ENCODE measurements at places on chromosomes 16 and 17. TPM values are rescaled to one million over a fixed set of nuclear protein-coding genes. Genes with fewer than 3 reads are reported as not detected.

DNA sequence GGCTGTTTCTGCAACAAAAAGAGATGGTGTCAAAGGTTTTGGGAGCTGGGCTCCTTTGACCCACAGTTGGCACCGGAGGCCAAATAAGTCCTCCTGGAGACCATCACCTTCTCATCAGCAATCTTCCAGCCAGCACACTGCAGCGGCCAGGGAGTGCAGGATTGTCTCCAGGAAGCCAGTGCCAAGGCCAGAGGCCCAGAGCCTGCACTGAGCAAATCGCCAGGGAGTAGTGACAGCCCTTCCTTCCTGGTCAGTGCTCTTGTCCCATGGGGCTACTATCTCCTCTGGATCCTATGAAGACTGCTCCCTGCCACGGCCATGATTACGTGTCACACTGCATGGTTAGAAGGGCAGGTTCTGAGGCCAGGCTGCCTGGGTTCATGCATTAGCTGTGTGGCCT, 134.3 kb upstream of the CRHR1 start:
- no peak for DNase-seq

GRCh38 chr17:2241823-2242222, 61.8 kb downstream of the SMG6 start:
- DNase-seq, result no peak

GRCh38 chr17:67531291-67531690, 154.2 kb downstream of the PITPNC1 start:
- DNase-seq, result no peak

DNA sequence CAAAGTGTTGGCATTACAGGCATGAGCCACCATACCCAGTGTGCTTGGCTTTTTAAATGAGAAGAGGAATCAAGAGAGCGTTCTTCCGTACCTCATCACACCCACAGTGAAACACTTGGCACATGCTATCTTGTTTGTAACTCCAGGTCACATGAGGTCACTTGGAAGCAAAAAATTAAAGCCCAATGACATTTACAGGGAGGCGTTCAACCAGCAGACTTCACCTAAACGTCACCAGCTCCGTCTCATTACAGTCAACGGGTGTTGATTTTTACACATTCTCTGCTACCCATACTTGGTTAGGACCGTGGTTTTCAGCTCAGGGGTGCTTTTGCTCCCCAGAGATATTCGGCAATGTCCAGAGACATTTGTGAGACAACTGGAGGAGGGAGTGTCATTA, 127.0 kb downstream of the XYLT1 start:
- DNase-seq, result no peak

The CCL2 gene
- total RNA-seq, result 0.60 TPM

- DNase-seq, result no peak
These were observed 20.5 kb upstream of the MYH10 start for GRCh38 chr17:8651013-8651412.

DNA sequence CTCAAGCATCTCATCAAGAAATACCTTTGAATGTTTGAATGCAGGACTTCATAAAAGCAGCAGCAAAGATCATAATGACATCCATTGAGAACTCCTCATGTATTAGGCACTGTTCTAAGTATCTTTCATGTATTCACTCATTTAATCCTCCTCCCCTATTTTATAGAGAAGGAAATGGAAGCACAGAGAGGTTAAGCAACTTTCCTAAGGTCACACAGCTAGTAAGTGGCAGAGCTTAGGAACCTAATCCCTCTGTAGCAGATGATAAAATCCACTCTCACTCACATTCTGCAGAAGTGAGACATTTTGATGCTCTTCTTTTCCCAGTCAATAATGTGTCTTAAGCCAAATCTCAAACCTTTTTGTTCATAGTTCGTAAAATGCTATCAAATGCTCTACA, 350.8 kb upstream of the C16orf82 start:
- no peak for DNase-seq

DNA sequence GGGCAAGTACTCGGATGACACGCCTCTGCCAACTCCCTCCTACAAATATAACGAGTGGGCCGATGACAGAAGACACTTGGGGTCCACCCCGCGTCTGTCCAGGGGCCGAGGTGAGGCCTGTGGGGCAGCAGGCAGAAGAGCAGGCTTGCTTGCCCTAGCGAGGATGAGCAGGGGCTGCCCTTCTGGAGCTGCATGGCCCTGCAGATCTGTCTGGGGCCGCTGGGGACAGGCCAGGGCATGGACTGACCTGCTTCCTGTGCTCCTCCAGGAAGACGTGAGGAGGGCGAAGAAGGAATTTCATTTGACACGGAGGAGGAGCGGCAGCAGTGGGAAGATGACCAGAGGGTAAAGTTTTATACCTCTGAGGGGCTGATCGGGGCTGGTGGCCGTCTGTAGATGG, 5.3 kb downstream of the DHX38 start:
- no peak for DNase-seq

GRCh38 chr16:83402160-83402814, 405.5 kb upstream of the HSBP1 start:
- no peak for DNase-seq

The TMEM98 gene
- 189 TPM for total RNA-seq

Measured in Caco-2 (cell line).